A549 treated with dexamethasone at 1 μM for 4 hours (cell line): ENCODE measurements at places on chromosomes 1 and 21. TPM values are rescaled to one million over a fixed set of nuclear protein-coding genes. Genes with fewer than 3 reads are reported as not detected.

The ZBTB8OS gene
- 35.3 to 60.6 TPM (median 38.3 TPM) in 5 replicates for total RNA-seq

The CAPN8 gene
- total RNA-seq: 0.81 to 2.0 TPM (median 2.0 TPM) in 5 replicates

The MTARC2 gene
- total RNA-seq: 8.9 to 14.4 TPM (median 10.7 TPM) in 5 replicates

The TNFSF18 gene
- not detected in 5 replicates for total RNA-seq
